ENCODE measurements at places on chromosomes 13 and 19.

DNA sequence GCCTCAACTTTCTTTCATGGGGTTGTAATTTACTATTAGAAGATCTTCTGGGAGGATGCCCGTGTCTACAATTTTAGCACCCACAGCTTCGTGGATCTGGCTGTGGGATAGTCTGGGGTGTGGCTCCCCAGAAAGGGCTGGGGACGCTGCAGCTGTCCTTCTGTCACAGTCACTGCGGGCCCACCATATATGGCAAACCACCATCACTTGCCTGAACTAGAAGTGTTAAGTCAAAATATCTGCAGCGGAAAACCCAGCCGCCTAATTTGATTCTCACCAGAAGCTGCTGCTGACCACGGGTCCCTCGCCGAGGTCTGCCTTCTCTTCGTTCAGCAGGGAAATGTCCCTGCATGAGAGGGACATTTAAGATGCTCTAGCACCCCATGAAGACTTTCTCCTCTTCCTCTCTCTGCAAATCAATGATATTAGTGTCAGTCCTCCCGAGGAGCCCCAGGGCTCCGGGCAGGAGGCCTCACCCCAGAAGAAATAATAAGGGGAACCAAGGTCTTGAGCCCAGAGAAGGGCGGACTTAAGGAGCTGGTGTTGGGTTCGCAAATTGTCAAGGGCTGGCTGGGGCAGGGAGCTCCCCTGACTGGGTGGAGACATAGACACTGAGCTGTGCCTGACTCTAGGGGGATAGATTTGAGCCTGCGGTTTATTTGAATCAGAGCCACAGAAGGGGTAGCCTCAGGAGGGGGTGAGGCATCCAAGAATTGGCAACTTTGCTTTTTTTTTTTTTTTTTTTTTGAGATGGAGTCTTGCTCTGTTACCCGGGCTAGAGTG, 3.0 kb upstream of the MATK start:
- no peak for DNase-seq

DNA sequence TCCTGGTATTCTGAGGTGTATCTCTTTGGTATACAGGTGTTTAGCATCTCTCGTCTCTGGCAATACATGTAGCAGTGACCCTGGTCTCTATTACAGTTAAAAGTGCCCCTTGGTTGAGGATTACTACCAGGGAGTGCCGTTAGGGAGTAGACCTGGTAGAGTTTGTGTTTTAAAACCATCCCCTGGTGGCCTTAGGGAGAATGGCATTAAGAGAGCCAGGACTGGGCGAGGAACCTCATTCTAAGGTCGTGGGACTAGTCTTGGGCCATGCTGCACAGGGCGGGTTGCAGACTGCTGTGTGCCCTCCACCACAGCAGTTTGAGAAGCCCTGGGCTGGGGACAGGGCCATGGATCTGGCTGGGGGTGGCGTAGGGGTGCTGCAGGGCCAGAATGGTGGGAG, 35.0 kb downstream of the B3GLCT start:
- DNase-seq, result no peak

- no peak for DNase-seq
Measured at GRCh38 chr19:4108767-4109625, 14.9 kb downstream of the MAP2K2 start.

DNA sequence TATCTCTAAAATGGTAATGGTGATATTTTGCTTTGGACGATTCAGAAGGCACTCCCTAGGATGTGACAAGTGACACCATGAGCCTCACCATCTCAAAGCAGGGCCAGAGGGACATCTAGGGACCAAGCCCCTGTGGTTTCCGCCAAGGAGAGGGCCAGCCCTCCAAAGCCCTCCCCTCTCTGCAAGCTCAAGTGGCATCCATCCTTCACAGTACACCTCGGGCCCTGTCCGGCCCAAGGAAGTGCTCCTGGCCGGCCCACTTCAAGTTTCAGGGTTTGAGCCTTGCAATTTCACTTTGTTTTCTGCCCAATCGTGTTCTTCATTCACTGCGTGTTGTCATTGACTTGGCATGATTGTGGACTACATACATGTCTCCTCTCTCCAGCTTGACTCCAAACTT, 82.5 kb downstream of the TSHZ3 start:
- DNase-seq, result no peak

GRCh38 chr13:43946281-43946680, 66.6 kb downstream of the LACC1 start:
- no peak for DNase-seq

DNA sequence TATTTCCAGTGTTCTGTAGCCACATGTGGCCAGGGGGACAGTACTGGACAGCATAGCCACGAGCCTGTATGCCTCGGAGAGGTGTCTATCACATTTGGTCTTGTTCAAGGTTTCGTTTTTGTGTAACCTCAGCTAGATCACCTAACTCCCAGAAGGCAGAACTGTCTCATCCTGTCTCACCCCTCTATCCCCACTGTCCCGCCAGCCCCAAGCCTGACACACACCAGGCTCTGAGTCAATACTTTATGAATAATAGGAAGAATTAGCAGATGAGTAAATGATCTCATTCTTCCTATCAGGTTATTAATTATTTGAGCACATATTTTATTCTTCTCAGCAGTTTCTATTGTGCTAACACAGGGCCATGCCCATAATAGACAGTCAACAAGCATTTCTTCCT, 132.2 kb downstream of the NUFIP1 start:
- DNase-seq, result no peak

DNA sequence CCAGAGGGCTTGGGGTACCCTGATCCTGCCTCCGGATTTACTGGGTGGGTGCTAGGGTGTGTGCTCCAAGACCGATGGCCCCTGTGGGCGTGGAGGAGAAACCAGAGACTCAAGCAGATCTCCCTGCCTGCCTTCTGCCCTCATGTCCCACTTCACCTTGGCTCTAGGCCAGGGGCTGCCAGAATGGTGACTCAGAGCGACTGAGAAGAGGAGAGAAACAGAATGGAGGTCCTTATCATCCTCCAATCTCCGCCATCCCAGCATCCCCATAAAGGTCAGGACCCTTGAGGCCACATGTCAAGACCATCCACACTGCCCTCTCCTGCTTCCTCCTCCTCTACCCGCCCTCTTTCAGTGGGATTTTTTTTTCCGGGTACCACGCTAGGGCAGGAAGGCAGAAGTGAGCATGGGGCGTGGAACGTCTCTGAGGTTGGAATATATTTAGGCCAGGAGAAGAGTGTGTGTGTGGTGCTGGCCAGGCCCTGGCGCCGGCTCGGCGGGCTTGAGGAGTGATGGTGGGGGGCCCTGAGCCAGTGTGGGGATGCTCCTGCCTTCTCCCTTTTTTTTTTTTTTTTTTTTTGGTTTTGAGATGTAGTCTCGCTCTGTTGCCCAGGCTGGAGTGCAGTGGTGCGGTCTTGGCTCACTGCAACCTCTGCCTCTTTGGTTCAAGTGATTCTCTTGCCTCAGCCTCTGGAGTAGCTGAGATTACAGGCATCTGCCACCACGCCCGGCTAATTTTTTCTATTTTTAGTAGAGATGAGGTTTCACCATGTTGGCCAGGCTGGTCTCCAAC, 22.3 kb downstream of the IER2 start:
- no peak for DNase-seq

DNA sequence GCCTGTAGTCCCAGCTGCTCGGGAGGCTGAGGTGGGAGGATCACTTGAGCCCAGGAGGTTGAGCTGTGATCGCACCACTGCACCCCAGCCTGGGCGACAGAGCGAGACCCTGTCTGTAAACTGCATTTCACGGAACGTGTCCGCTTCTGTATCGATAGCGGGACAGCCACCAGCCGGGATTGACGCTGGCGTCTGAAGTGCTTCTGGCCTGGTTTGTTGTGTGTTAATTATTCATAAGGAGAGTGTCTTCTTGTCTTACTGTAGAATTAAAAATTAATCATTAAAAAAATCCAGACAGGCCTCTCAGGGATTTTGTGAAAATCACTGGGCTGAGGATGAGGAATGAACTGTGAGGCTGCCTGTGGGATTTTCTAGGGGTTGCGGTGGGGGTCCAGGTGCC, 16.2 kb upstream of the MISP start:
- no peak for DNase-seq

GRCh38 chr19:10104665-10105508, 1.3 kb upstream of the PPAN start:
- no peak for DNase-seq

DNA sequence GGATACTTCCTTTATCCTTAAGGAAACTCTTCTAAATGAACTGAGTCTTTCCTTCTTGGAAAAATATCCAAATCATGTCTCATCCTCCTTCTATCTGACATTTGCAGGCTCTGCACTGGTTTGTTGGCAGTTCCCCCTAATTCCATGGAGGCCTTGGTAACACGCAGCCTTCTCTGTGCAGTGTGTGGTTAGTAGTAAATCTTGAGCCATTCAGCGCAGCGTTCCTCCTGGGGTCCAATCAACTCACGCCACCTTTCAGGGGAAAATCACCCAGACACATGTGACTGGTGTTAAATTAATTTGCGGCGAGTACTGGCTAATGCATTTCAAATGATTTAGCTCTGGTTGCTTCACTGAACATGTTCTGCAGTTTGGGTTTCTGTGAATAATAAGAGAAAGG, 21.0 kb upstream of the CBY2 start:
- DNase-seq, result no peak

DNA sequence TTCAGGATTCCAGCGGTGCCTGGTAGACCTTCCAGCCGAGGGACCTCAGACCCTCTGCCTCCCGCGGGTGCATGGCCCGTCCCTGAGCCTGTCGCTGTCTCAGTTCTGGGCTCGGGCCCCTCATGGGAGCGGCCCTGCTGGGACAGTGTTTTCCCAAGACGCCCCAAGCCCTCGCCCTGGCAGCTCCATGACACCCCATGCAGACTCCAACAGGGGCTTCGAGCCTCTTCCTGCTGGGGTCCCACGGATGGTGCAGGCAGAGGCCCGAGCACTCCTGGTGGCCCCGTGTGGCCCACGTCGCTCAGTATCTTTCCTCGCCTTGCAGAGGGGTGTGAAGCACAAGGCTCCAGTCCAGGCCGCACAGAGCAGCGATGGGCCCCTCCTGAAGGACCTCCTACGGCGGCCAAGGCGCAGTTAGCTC, 88.8 kb upstream of the MCF2L start:
- DNase-seq, result no peak

DNA sequence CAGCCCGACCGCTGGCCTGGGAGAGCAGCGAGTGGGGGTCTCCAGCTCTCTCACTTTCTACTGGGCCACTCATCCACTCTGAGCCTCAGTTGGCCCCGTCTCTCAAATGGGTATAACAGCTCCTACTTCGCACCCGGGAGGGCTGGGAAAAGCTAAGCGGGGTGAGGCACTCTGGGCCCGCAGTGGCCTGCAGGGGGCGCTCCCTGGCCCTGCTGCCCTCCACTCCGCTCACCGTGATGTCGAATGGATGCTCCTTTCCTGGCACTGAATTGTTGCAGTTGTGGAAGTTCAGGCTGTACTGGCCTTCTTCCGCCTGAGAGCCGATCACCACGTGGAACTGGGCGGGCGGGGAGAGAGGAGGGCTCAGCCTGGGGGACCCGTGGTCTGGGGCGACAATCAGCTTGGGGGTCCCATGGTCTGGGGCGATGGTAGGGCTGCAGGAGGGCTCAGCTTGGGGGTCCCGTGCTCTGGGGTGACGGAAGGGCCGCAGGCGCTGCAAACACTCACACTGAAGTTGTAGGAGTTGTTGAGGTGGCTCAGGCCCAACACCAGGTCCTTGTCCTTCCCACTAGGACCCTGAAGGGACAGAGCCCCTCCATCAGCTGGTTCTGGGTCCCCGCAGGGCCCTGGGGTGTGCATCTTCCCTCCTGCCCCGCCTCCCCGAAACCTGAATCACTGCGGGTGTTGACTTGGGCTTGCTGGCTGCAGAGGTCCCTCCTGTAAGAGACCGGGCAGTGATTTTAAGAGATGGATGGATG, 3.9 kb downstream of the GPR108 start:
- DNase-seq, result no peak

DNA sequence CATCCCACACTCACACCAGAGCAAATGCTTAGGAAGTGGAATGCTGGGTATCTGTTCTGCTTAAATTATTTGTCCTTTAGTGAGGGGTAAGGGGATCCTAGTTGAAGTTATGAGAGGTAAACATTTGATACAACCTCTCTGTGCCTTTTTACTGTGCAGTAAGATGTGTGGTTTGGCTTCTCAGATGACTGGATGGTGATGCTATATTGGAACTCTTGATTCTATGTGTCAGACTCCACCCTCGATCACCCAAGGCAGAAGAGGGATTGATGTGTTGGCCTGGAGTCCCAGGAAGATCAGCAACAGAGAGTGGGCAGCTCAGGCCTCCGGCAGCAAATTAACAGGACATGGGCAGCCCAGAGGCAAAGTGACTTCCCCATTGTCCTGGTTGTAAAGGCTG, 66.7 kb downstream of the SIPA1L3 start:
- DNase-seq, result no peak

DNA sequence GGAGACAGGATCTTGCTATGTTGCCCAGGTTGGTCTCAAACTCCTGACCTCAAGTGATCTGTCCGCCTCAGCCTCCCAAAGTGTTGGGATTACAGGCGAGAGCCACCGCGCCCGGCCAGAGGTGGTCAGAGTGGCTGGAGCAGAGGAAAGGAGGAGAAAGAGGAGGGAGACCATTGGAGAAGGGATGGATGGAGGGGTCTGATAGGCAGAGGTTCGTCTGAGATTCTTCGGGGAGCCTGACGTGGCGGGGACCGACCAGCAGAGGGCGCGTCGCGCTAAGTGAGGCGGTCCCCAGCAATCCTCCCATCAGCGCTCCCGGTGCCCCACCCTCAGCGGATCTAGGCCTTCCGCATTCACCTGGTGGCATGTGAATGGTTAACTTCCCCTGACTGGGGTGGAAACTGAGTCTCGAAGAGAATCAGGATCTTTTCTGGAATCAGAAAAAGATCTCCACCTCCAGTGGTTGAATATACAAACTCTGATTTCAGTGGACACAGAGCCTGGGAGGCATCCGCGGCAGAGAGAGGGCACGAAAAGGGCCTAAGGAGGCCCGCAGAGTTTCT, 8.8 kb downstream of the GTPBP3 start:
- no peak for DNase-seq

- no peak for DNase-seq
Measured at GRCh38 chr13:51815848-51816247, 11.9 kb upstream of the DHRS12 start.

- no peak for DNase-seq
Measured at GRCh38 chr13:98979012-98979660, 1.3 kb upstream of the DOCK9 start.

- no peak for DNase-seq
Measured at GRCh38 chr19:1754636-1755466, 1.5 kb downstream of the ONECUT3 start.

DNA sequence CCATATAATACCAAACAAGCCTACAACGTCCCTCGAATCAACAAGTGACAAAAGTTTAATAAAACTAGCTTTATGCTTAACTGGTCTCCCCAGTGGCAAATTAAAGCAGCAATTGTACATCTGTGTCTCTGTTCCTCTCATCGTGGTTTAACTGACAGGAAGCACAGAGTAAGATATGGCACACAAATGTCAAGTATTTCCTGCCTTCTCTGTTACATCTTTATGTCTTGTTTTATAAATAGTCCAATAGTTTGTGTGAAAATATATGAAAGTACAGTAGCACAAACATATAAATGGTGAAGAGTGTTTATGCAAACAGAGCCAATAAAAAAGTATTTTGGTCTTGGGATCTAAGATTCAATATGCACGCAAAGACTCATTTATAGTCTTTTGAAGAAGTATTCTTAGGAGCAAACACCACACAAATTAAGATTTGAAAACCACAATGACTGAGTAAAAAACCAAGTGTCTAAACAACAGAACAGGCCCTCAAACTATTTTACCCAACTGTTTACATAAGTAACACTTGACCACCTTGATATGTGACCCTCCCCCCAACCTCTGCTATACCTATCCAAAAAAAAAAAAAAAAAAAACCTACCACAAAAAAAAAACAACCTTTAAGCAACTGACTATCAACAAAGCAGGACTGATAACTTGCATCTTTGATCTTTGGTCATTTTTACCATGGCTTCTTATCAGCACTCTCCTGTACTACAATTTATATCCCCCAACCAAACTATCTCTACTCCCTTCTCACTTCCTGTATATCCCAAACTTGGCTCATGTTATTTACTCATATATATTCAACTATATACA, 14.0 kb downstream of the ELF1 start:
- DNase-seq, result no peak
